ENCODE measurements at places on chromosomes 12 and 14. TPM values are rescaled to one million over a fixed set of nuclear protein-coding genes. Genes with fewer than 3 reads are reported as not detected.

- DNase-seq, result no peak
Measured at GRCh38 chr12:96036765-96037455, 1.5 kb upstream of the LTA4H start.

GRCh38 chr12:131042834-131043245 is 89.1 kb downstream of the ADGRD1 start:
- DNase-seq, result no peak

- no peak for DNase-seq
Measured at GRCh38 chr14:99596071-99596627, 7.9 kb downstream of the CCDC85C start.

GRCh38 chr12:17358835-17359234 is 731.2 kb downstream of the RERGL start:
- no peak for DNase-seq

DNA sequence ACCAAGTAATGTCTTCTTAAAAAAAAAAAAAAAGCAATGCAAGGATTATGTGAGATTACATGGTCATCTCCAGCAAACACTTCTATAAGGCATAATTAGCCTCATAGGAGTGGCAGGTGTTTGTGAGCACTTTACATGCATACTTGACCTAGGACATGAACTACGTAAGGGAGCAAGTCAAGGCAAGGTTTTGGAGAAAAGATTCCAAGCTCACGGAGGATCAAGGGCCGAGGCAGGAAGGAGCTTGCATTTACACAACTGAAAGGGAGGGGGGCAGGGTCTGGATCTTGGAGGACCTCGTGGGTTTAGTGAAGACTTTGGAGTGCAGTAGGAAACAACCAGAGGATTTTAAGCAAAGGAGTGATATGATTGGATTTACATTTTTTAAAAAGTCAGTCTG is 112.5 kb downstream of the CCER1 start:
- DNase-seq, result no peak

GRCh38 chr14:32896979-32897697 is 41.5 kb upstream of the NPAS3 start:
- DNase-seq, result no peak

- DNase-seq, result peak; percentile 61
Measured at GRCh38 chr12:132218915-132219314, 74.7 kb downstream of the NOC4L start.

DNA sequence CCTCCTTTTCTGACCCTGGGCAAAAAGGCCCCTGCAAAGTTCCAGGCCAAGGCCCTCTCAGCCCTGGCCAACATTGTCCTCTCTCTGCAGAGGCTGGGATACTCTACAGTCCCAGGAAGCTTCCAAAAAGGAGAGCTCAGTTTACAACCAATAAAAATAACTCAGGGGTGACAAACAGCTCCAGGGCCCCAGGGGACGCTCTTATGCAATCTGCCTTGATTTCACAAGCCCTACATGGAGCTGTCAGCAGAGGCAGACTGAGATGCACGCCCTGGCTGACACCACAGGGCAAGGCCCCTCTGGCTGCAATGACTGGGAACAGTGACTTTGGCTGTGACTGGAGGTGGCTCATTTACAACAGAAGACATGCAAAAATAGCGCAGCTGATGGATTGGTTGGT is 129.0 kb upstream of the MED13L start:
- DNase-seq, result no peak

- DNase-seq, result no peak
Measured at GRCh38 chr14:93859957-93860356, 67.2 kb upstream of the FAM181A start.

DNA sequence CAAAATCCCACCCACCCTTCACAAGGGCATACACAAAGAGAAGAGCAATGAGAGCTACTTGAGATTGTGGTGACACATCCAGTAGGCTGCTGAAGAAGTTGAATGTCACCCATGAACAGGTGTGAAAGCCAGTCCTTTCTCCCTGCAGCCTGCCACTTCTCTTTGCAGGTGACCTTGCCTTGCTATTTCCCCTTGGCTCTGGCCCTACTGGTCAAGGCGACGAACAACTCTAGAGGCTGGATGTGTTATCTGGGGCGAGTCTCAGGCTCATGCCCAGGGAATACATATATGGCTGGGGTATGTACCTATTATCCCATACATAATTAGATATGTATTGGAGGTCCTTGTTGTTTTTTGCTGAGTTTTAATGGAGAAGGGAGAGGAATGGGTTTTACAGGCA is 70.2 kb upstream of the EGLN3 start:
- no peak for DNase-seq

DNA sequence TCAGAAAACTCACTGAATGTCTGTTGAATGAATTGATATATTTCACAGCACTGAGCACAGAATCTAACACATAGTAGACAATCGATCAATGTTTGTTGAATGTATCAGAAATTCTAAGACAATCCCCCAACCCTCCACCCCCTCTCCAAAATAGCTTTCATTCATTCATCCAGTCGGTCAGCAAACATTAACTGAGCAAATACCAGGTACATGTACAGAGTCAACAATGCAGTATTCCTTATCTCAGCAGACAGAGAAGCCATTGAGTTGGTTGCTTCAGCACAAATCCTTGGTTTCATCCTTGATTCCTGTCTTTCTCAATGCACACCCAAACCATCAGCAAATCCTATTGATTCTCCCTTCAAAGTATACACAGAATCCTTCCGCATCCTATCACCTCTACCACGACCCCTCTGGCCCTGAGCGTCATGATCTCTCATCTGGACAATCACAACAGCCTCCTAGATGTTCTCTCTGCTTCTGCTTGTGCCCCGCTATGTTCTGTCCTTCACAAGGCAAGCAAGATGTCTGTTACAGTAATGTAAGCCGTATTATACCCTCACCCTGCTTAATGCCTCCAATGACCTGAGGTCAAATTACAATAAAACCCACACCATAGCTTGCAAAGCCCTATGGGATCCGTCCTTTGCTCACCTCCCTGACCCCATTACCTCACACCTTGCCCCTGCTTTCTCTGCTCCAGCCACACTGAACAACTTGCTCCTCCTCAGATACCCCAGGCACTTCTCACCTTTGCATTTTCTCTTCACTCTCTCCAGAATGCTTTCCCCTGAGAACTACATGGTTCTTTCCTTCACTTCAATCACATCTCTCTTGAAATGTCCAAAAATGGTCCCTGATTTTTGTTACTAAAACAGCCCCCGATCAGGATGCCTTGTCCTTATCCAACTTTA is 738.1 kb upstream of the TBX3 start:
- DNase-seq, result no peak

DNA sequence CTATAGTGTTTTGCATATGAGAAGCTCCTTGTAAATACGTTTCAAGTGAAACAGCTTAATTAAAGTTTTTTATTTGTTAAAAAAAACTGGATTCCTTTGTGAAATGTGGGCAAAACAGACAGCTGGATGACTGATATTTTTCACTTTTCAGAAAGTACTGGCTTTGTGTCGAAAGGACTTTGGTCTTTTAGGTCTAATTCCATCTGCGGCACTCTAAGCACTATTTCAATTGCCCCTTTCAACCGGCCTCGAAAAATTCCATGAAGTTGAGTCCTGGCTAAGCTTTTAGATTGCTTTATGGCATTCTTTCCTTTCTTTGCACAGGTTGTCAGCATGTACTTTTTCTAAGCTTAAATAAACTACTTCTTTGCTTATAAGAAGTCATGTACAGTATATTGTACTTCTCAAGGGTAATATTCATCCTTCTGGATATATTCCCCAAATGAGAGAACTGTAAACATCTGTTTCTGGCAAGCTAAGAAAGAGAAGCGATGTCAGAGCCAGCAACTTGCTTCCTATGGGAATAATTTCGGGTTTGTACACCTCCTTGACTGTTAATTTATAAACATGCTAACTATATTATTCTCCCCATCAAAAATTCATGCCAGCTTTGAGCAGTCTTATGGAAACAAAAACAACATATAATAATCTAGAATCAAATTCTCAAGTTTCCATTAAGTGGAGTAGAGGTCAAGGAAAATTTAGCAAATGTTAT is 611.3 kb downstream of the ETNK1 start:
- no peak for DNase-seq

DNA sequence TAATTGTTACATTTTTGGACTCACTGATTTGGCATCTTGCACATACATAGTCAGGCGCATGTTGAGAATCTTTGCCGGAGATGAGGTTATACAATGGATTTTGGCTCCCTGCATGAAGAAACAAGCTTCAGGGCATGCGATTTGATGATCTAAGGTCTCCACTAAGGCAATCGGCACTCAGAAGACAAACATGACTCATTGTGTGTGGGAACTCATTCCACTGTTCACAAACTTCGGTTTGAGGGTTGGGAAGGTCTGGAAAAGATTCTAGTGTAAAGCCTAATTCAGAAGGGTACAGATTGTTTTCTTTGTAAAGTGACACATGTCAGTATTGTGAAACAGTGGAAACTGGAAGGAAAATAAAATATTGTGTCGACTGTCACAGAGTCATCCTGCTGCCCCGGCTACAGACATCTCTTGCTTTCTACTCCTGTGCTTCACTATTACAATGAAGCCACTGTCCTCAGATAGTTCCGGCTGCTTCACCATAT is 192.6 kb upstream of the HMGA2 start:
- no peak for DNase-seq

DNA sequence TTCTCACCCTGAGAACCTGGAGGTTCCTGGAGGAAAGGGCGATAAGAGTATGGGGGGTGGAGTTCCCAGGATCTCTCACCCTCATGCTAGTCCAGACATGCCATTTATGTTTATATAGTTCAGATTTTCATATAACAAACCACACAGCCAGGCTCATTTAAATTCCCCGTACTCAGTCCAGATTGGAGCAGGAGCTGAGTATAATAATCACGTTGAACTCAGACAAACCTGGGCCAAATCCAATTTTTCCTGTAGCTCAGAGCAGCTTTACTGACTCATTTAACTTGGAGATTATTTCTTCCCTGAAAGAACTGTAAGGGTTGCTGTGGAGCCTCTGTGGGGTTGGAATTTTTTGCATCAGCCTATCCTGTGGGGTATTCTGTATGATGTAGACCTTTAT is 660.8 kb downstream of the TMEM121 start:
- no peak for DNase-seq

DNA sequence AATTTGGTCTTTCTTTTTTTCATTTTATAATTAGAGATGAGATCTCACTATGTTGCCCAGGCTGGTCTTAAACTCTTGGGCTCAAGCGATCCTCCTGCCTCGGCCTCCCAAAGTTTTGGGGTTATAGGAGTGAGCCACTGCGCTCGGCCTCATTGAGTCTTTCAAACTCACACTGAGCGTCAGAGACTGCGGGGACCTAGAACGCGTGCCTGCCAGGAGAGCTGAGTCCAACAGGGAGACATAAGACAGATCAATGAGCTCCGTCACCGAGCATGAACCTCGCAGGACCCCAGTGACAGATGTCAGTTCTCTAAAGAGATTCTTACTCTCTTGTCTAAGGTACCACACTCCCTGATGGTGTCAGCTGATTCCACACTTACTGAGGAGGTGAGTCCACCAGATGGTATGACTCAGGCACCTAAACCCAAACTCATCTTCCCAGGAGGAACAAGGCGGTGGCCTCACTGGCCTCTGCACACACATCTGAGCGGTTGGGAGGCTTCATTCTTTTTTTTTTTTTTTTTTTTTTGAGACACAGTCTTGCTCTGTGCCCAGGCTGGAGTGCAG is 58.9 kb downstream of the CCDC88C start:
- DNase-seq, result no peak

DNA sequence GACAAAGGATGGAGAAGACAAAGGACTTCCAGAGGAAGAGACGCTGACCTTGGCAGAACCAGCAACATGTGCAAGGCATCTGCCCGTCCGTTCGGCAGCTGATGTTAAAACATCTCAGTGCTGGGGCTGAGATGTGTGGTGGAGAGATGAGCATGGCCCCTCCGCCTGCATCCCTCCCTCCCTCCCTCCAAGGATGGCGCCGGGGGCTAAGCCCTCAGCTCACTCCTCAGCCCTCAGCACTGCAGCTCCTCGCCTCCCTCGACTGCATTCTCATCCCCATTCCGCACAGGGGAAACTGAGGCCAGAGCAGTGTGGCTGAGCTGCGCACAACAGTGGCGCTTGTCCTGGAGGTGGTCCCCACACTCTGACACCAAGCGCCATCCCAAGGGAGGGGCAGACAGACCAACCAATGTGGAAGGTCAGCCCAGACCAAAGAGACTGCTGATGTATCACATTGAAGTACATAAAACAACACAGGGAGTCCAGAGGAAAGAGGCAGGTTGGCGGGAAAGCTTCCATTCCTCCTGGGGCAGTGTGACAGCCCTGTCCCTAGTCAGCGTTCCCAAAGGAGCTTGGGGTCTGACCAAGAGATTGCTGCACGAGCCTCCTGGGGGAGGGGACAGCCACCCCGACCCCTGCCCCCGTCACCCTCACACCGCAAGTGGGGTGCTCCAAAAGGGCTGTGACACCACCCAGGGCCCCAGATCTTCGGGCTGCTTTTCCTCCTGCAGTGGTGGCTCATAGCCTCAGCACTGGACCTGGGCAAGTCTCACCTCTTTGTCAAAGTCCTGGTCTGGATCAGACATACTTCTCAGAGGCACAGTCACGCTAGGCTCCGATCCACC is 15.1 kb downstream of the AMN start:
- DNase-seq, result no peak

GRCh38 chr14:65206448-65207096 is 104.3 kb upstream of the MAX start:
- peak; percentile 57 for DNase-seq

DNA sequence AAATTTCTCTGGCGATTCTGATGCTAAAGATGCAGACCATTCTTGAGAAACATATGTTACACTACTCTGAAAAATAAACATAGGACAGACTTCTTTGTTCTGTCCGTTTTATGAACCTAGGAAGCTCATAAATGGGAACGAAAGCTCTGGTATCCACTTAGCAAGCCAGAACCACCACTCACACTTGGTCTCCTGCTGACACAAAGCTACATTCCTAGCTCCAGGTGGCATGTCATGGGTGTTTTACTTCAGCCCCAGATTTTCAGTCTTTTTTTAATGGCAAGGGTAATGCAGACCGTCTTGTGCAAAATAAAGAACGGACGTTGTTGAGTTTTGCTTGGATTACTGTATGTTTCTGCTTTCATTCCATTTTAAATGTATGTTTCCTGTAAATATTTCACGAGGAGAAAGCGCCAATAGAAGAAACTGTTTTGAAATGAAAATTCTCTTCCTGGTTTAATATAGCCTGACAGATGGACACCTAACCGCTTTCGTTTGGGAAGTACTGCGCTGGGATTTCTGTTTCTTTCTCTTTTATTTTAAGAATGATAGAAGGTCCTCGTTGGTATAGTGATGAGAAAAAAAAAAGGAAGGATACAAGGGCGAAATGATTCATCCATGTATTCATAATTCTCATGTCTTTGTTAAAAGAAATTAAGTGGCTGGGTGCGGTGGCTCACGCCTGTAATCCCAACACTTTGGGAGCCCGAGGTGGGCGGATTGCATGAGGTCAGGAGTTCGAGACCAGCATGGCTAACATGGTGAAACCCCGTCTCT is 871 bp upstream of the COQ5 start:
- DNase-seq, result peak; percentile 19

GRCh38 chr12:77377116-77377515 is 311.7 kb upstream of the E2F7 start:
- no peak for DNase-seq

GRCh38 chr12:107503887-107504885 is 181.4 kb upstream of the PWP1 start:
- DNase-seq, result no peak

PAX9 gene
- not detected for total RNA-seq

CCDC197 gene
- not detected for total RNA-seq

ERP27 gene
- total RNA-seq, result 2.3 TPM

WNT5B gene
- not detected for total RNA-seq

TAS2R30 gene
- 2.3 TPM for total RNA-seq

Measured in activated CD8-positive, alpha-beta T cell treated with anti-CD3 and anti-CD28 coated beads for 36 hours (primary cell).